Naive thymus-derived CD4-positive, alpha-beta T cell (primary cell): ENCODE measurements at places on chromosomes 12 and 14.

GRCh38 chr12:92675092-92675865 lies 27.5 kb upstream of the PLEKHG7 start:
- DNase-seq = no peak

- DNase-seq = no peak
Observed at GRCh38 chr12:49033611-49034285, 15.2 kb upstream of the PRKAG1 start.

- DNase-seq = no peak
Observed at GRCh38 chr14:52121441-52121840, 52.6 kb upstream of the NID2 start.

- DNase-seq = no peak
Observed at GRCh38 chr12:23704992-23705943, 244.2 kb downstream of the SOX5 start.

- DNase-seq = no peak
Observed at GRCh38 chr12:42612231-42612613, 22.7 kb upstream of the PRICKLE1 start.

- DNase-seq = no peak
Observed at GRCh38 chr12:106418970-106419369, 61.4 kb downstream of the POLR3B start.

DNA sequence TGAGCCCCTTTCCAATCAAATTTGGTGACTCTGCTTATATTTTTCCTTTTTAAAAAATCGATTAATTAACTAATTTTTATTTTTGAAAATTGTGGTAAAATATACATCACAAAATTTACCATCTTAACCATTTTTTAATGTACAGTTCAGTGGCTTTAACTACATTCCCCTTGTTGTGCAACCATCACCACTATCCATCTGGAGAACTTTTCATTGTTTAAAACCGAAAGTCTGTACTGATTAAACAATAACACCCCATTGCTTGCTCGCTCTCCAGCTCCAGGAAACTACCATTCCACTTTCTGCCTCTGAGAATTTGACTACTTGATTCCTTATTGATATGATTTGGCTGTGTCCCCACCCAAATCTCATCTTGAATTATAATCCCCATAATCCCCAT lies 283.4 kb downstream of the C12orf75 start:
- DNase-seq = no peak

DNA sequence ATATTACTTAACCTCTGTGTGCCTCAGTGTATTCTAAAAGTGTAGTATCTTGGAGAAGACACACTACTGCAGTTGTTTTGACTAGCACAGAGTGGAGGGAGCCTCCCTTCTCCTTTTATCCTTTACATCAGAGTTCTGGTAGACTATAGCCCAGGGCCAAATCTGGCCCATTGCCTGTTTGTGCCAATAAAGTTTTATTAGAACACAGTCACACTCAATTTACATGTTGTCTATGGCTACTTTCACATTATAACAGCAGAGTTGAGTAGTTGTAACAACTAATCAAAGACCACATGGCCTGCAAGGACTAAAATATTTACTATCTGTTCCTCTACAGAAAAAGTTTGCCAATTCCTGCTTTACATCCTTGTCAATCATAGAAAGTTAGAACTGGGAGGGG lies 27.7 kb upstream of the IGF1 start:
- no peak for DNase-seq

DNA sequence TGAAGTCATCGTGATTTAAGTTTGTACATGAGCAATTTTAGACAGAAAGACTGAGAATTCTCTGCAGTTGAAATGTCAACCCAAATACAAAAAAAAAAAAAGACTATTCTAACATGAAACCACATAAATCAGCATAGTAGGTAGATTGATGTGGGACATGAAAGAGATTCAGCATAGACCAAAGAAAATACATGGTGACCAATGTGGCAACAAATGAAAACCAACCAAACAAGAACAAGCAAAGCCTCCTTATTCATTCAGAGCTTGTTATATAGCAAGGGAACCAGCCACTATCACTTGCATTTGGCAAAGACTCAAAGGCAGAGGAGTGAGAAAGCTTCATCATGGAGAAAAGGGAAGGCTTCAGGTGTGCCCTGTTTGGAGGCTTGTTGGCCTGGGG lies 144.4 kb upstream of the TMPO start:
- no peak for DNase-seq

GRCh38 chr14:73613419-73613963 lies 1.2 kb downstream of the ACOT6 start:
- DNase-seq = no peak

DNA sequence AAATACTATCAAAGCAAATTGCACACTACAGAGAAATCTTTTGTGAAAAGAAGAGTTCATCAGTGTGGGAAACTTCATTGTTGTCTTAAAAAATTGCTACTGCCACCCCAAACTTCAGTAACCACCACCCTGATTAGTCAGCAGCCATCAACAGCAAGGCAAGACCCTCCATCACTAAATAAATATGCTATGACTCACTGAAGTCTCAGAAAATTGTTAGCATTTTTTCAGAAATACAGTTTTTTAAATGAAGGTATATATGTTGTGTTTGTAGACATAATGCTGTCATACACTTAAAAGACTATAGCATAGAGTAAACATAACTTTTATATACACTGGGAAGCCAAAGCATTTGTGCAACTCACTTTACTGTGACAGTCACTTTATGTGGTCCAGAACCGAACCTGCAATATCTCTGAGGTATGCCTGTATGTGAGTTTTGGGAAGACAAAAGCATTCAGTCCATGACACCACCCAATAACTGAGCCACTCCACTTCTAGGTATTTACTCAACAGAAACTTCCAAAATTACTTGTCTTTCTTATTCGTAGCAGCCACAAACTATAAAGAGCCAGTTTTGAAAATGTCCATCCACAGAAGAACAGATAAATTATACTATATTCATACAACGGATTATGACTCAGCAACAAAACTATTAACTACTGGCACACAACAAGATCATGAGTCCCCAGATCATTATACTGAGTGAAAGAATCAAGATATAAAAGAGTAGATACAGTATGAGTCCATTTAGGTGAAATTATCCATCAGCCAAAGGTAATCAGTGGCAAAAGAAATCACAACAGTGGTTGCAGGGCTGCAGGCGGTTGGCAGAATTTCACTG lies 649.6 kb downstream of the BCL11B start:
- no peak for DNase-seq

DNA sequence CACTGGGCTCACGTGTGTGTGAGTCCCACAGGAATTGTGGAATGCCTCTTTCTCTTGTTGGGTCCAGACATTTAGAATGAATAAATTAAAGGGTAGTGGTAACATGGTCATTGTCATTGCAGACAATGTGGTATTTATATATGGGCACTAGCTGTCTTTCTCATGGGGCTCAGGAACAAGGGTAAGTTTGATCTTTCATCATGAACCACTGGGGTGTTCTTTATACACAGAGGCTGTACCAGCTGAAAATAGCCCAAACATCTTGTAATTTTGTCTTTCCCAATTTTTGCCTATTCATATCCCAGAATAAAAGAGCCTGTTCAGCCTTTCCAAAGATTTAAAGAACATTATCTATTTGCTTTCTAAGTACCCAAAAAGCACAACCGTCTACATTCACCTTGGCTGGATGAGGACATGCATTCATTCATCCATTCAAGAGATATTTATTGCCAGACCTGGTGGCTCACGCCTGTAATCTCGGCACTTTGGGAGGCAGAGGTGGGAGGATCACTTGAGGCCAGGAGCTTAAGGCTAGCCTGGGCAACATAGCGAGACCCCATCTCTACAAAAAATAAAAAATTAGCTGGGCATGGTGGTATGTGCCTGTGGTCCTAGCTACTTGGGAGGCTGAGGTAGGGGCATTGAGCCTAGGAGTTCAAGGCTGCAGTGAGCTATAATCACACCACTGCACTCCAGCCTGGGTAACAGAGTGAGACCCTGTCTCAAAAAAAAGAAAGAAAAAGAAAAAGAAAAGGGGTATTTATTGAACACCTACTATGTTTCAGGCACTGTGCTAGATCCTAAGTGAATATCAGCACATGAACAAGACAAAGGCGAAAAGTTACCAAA lies 4.4 kb upstream of the FOS start:
- no peak for DNase-seq

DNA sequence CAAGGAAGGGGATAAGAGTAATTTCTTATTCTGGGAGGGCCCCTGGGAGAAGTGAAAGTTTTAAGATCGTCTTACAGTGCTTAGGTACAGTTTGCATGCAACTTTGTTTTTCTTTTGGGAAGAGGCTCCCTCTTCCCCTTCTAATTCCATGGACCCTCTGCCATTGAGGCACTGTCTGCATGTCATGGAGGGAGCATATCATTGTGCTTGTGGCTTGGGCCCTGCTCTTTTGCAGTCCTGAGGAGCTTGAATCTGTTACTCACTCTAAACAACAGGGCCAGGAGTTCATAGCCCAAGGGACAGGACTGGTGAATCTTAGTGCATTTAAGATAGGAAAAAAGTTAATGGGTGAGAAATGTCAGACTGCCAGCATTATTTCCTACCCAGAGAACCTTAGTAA lies 2.3 kb downstream of the UBE3B start:
- DNase-seq = no peak

DNA sequence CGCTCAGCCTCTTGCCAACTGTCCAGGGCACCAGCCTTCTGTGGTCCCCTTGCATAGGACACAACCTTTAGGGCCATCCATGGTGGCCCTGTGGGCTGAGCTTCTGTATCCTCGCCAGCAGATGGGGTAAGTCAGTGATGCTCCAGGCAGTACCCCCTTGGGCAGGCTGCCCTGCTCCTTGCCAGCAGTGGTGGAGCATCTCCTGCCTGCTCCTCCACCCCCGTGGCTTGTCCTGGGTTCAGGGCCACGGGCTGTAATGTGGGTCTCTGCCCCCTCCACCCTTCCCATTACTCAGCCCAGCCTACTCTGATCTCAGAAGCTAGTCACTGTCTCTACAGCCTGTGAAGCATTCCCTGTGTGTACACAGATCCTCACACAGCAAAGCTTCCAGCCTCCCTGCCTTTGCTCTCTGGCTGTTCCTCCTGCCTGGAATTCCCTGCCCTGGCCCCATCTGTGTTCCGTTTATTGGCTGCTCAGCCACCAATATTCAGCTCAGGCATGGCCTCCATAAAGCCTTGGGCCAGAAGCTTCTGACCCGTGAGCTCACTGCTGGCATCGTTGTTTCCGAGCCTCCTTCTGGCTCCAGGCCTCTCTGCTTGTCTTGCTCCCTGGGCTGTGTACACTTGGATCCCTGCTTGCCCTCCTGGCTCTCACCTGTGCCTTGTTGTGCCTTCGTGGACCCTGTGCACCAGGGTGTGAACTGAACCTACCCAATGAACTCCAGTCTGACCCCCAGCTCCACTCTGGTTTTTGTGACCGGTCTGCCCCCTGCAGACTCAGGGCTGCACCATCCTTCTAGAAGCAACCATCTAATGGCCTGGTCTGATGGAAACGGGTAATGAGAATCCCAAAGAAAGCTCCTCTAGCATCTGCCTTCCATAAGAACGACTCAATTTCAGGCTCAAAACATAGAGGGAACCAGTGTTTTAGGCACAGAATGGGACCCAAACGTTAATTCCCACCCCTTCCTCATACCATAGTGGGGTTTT lies 177.0 kb upstream of the PRMT8 start:
- DNase-seq = no peak

DNA sequence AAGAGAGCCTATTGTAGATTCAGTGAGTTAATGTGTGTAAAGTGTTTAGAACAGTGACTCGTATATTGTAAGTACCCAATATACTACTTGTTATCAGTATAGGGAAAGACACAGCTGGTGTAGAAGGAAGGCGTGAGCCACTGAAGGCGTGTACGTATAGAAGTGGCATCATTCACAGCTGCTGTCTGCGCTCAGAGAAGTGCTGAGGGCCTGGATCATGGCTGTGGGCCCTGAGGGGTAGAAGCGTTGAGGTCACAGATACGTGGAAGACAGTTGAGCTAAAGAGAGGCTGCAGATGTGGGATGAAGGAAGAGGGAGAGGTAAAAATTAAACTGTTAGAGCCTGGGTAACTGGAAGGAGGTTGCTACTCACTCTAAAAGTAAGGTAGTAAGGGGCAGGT lies 5.9 kb downstream of the C12orf75 start:
- no peak for DNase-seq

DNA sequence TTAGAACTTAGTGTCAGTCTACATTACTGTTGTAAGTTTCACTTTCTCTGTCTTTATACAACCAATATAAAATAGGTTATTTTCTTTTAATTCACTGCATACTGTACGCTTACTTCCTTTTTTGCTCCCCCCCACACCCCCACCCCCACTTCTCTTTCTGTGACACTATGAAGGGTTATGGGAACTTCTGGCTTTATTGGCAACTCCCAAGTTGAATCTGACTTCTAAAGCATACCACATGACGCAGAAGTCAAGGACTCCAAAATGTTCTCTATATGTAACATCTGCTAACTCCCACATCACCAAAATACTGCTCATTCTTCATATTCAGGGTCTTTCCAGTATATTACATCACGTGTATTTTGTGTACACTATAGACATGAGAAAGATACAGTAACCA lies 81.2 kb upstream of the ATXN7L3B start:
- no peak for DNase-seq

DNA sequence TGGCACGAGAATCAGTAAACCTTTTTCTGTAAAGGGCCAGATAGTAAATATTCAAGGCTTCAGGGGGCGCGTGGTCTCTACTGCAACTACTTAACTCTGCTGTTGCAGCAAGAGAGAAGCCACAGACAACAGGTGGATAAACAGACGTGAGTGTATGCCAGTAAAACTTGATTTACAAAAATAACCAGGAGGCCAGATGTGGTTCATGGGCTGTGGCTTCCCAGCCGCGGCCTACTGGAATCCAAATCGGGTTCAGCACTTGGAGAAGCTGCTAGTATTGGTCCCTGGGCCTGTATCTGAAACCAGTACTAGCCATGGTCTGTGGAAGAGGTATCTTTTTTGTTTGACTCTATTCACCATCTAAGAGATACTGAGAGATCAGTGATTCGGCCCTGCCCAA lies 13.3 kb downstream of the PPP2R5C start:
- no peak for DNase-seq

DNA sequence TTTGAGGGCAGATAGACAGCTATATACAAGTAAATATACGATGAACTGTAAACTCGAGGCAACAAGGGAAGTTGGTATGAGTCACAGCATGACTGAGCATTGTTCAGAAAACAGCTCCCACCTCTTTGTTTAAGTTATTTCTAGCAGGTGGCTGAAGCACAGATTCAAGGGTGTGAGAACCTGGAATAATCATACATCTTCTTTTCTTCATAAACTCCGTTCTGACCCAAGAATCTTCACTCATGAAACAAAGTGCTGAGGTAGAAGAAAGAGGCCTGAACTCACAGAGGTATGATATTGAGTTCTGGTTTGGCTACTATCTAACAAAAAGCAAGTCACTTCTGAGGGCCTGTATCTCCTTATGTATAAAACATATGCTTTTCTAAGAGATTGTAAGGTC lies 364.1 kb upstream of the KITLG start:
- DNase-seq = no peak

- DNase-seq = no peak
Observed at GRCh38 chr12:52189376-52190174, 2.2 kb downstream of the KRT80 start.

GRCh38 chr12:107092669-107093416 lies 506 bp downstream of the CRY1 start:
- peak; percentile 77 for DNase-seq

DNA sequence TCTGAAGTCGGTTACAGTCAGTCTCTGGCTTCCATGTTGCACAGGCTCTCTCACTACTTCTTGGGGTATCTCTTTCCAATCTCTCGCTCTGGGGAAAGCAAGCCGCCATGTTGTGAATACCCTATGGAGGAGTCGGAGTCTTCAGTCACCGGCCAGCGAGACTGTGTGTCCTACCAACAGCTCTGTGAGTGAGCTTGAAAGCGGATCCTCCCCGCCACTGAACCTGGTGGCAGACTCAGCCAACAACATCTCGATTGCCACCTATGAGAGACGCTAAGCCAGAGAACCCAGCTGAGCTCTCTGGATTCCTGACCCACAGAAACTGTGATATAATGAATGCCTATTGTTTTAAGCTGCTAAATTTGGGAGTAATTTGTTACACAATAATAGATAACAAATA lies 51.5 kb downstream of the SLC15A4 start:
- DNase-seq = no peak
